ENCODE measurements at places on chromosomes 7 and 10. TPM values are rescaled to one million over a fixed set of nuclear protein-coding genes. Genes with fewer than 3 reads are reported as not detected.

Gene NPC1L1
- total RNA-seq, result 17.3 TPM

Gene ANKRD61
- not detected for total RNA-seq

Gene PAPOLB
- total RNA-seq, result not detected

Gene FAM25C
- not detected for total RNA-seq

Gene CALML3
- not detected for total RNA-seq

Gene CPEB3
- 11.0 TPM for total RNA-seq

Gene JAZF1
- total RNA-seq, result 5.4 TPM
